Mammary epithelial cell (primary cell): ENCODE measurements at places on chromosomes 12 and 14. TPM values are rescaled to one million over a fixed set of nuclear protein-coding genes. Genes with fewer than 3 reads are reported as not detected.
A peak's percentile ranks its signal among the peaks of the same experiment; 100 is the strongest.

- DNase-seq: no peak
Measured at GRCh38 chr12:47231456-47231855, 151.7 kb upstream of the AMIGO2 start.

DNA sequence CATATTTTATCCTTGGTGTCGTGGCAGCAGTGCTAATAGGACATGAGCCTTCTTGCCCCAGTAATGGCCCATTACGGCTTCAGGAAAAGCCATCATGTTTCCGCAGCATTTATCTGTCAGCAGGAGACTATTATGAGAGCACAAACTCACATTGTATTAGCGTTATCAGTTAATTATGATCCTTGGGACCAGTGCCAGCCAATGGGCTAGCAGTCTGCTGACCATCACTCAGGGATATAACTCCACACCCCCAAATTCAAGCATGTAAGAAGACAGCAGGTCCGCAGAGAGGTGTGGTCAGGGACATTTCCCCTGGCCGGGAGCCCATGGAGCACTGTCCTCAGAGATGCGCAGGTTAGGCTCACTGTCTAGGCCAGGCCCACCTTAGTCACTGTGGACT is 4.9 kb upstream of the ESRRB start:
- no peak for DNase-seq

DNA sequence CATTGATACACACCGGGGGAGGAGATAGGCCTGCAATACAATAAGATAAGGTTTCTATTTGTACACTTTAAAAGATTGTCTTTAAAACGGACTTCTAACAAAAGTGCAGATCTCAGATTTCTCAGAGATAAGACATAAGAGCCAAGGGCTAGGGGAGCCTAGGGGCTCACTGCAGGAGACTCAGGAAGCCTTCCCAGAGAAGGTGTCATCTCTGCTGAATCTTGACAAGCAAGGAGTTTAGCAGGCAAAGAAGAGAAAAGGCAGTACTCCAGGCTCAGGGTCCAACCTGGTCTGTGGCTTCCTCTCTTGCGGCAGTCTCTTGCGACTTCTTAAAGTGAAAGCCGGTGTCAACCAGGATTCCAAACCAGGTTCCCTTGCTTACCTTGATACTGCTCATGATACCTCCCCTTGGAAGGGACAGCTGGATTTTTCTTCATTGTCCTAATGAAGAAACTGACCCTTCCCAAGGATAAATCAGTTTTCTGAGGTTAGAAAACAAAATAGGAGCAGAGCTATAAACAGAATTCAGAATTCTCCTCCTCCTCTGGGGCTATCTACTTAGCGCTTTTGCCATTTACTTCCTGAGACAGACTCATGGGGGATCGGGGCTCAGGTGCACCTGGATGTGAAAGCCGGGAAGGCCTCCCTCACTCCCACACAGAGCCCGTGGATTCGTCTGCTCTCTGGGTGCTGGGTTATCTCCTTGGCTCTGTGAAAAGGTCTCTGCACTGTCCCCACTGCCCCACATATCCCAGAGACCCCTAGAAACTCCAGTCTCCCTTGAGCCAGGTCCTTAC is 1.7 kb upstream of the SCNN1A start:
- DNase-seq: no peak

Gene ADAMTS20
- not detected for total RNA-seq

DNA sequence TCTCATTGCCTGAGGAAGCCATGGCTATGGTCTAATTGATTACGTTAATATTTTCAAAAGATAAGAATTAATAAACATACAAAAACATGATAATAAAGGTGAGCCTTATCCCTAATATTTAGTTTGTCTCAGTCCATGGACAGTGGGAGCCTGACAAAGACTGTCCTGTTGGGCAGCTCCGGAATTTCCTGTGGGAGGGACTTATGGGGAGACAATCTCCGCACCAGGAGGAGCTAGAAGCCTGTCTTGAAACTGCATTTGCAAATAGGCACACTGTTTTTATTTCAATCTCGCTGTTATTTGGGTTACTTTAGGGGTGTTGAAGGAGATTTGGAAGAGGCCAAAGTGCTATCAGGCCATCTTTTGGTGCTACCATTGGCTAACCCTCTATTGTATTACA is 50.8 kb upstream of the ZDHHC17 start:
- DNase-seq: no peak

DNA sequence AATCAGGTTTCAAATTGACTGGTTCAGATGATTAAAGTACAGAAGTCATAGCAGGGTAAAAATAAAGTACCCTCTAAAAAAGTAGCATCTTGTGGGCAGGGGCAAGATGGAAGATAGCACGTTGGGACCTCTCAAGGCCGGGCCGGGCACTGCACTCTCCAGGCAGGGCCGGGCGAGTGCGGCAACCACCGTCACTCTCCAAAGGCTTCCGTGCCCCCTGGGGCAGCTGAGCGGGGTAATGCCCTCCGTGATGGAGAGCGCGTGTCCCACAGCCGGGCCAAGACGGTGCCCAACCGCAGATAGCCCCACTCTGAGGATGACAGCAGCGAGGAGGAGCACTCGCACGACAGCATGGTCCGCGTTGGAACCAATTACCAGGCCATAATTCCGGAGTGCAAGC is 8.6 kb upstream of the PLXNC1 start:
- no peak for DNase-seq

Gene THAP2
- total RNA-seq: 5.5 and 10.0 TPM in 2 replicates

Gene CCNT1
- total RNA-seq: 31.5 TPM

DNA sequence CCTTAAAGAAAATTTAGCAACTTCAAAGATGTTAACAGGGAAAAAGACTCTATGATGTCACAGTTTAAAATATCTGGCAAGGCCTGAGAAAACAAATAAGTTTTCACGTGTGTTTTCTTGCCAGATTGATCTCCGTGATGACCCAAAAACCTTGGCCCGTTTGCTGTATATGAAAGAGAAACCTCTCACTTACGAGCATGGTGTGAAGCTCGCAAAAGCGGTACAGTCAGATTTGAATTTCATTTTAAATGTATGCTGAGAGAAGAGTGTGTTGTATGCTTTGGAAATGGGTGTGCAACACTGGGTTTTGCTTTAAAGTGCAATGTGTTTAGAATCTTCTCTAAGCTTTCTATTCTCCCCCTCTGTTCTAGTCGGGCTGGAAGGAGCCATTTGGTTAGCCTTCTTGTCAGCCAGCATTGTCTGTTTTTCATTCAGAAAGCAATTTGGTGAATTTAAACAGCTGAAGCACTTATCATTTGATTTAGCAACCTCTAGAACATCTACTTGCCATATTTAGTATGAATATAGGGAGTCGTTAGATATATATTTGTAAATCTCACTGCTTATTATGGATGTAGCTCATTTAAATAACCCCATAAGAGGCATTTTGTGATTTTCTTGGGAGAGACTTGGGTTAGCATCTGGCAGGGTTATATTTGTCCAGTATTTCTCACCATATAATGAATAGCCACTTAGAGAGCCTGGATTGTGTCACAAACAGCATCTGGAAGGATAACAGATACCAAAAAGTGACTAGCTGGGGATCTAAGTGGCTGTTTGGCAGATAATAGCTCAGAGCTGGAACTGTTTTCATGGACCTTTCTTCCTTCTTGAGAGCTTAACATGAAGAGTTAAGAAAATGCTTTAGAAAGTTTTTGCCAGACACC is 35.5 kb downstream of the GPHB5 start:
- no peak for DNase-seq

Gene KCNMB4
- total RNA-seq: 1.0 TPM

DNA sequence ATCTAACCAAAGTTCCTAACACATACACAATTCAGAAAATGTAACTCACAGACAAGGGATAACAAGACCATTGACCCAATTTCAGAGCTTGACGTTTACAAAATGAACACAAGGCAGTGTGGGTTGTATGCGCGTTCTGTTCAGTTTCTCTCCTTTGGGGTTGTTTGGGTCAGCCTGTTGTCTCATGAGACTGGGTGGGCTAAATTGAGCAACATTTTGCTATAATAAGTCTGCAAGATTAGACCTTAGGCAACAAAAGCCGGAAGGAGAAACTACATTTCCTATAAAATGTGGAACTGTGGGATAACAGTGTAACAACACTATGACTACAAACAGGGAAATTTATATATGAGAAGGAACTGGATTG is 18.8 kb upstream of the LTA4H start:
- DNase-seq: no peak

Gene NID2
- total RNA-seq: 1.4 and 4.8 TPM in 2 replicates

Gene SOAT2
- 0.16 TPM in 1 of 2 replicates, not detected in the other for total RNA-seq

DNA sequence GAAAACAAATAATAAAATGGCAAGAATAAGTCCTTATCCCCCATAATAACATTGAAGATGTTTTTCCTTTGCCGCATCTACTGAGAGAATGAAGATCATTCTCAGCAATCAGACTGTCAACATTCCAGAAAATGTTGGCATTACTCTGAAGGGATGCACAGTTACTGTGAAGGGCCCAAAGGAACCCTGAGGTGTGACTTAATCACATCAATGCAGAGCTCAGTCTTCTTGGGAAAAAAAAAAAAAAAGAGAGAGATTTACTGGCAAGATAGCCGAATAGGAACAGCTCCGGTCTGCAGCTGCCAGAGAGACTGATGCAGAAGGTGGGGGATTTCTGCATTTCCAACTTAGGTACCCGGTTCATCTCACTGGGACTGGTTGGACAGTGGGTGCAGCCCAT is 41.3 kb upstream of the OR6J1 start:
- peak; percentile 54 for DNase-seq

GRCh38 chr12:118299791-118300460 is 72.8 kb downstream of the TAOK3 start:
- no peak for DNase-seq

Gene SRRM4
- total RNA-seq: not detected in 2 replicates

DNA sequence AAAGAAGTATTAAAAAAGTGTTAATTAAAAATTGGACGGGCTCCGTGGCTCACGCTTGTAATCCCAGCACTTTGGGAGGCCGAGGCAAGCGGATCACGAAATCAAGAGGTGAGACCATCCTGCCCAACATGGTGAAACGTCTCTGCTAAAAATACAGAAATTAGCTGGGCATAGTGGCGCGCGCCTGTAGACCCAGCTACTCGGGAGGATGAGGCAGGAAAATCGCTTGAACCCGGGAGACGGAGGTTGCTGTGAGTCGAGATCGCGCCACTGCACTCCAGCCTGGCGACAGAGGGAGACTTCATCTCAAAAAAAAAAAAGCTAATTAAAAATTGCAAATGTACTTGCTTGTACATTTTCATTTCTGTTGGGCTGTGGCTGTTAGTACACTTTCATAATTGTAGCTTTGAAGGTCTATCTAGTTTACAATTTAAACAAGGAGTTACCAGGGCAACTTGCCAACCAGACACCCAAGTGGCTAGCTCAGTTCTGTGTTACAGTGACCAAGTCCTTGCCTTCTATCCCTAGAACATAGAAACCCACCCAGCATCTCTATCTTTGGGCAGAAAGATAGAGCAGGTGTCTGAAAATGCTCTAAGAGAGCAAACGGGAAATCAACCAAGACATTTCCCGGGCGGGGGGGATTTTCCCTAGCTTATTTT is 1.2 kb downstream of the COA8 start:
- DNase-seq: no peak

- peak; percentile 18 for DNase-seq
Measured at GRCh38 chr14:32939254-32940065, 781 bp downstream of the NPAS3 start.

Gene ARHGAP9
- 1.3 and 1.4 TPM in 2 replicates for total RNA-seq

DNA sequence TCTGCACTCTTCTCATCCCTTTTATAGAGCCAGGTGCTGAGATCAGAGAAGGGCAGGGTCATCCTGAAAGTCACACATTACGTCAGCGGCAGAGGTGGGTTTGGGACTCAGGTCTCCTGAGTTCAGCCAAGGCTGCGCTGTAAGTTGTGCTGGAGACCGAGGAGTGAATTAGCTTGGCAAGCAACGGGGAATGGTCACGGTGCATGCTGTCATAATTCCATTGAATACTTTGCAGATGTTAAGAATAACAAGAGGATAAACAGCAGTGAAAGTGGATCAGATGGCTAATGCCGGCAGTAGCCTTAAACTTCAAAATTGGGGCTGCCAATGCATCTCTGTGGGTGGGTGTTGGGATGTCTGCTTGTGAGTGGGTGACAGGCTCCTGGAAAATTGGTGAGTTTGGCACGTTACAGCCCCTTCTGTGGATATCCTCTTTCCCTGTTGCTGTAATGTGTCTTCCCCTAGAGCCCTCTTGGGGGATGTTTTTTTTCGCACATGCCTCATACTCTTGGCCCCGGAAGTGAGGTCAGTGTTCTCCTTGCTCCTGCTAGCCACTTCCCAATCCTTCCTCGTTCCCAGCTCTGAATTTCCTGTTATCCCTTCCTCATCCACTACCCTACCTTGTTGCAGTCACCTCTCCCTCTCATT is 287.1 kb upstream of the SRRM4 start:
- DNase-seq: no peak

Gene WBP11
- 38.9 and 61.2 TPM in 2 replicates for total RNA-seq

DNA sequence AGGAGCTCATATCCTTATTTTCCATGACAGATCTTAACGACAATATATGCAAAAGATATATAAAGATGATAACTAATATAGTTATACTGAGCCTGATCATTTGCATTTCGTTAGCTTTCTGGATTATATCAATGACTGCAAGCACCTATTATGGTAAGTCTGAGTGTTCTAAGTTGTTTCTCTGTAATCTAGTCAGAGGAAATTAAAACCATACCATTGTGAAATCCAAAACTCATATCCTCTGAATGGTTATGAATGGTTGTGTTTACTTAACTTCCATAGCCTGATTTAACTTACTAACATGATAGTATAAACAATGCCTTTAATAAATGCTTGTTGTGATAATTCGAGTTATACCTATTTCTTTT is 760 bp downstream of the TMEM19 start:
- DNase-seq: peak; percentile 33

Gene C14orf132
- 2.2 TPM for total RNA-seq

GRCh38 chr14:99559286-99559990 is 44.6 kb downstream of the CCDC85C start:
- no peak for DNase-seq

DNA sequence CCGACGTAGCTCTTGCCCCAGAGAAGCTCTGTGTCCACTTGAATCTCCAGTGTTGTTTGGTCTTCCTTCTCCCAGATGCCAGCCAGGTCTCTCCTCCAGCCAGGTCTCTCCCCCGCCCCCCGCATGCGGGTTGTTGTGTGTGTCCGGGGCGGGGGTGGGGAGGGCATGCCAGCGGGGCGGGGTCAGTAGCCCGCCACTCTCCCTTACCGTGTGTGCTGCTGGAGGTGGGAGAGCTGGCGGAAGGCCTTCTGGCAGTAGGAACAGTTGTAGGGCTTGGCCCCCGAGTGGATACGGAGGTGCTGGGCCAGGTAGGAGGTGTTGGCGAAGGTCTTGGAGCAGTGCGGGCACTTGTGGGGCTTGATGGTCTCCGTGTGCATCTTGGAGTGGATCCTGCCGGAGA is 9.2 kb upstream of the ING4 start:
- DNase-seq: no peak

Gene INSM2
- total RNA-seq: not detected

DNA sequence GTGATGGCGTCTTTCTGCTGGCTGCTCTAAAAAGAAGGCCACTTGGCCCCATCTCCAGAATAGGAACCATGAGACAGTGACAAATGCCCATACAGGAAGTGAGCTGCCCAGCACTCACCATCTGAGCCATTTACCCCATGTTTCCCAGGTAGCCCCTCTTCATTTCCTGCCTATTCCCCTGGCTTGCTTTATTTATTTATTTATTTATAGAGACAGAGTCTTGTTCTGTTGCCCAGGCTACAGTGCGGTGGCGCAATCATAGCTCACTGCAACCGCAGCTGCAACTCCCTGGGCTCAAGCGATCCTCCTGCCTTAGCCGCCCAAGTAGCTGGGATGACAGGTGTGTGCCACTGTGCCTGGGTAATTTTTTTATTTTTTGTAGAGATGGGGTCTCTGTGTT is 71.2 kb downstream of the RIN3 start:
- no peak for DNase-seq
